ENCODE measurements at places on chromosomes 1 and 21.
A peak's percentile ranks its signal among the peaks of the same experiment; 100 is the strongest.

GRCh38 chr1:27574871-27575831, 28.8 kb downstream of the AHDC1 start:
- no peak for DNase-seq

DNA sequence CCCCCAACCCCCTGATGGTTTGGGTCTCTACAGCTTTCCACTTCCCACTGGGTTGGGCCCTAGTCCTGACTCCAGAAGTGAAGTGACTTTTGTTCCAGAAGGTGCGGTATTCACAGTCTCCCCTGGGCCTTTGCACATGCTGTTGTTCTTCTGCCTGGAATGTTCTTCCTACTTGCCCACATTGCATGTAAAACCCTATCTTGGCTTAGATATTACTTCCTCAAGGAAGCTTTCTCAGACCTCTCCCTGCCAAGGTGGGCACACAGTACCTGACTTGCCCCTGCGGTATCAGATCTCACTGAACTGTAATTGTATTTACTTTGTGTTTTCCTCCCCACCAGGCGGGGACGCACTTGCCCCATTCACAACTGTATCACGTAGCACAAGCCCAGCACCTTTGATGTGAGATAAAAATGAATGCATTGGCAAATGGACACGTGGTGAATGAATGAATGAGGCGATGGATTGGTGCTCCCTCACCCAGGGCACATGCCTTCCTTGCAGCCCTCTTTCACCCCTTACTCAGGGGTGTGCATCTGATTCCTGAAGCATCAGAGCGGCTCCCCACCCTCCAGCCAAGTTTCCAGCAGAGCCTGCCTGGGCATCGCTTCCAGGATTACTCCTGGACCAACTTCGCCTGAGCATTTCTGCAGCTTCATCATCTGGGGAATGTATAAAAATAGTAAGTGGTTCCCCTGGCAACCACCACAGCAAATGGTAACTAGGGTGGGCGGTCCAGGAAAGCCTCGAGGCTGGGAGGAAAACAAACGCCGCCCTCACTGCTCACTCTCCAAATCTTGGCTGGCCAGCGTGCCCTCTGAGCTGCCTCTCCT, 19.8 kb downstream of the NENF start:
- DNase-seq, result no peak

DNA sequence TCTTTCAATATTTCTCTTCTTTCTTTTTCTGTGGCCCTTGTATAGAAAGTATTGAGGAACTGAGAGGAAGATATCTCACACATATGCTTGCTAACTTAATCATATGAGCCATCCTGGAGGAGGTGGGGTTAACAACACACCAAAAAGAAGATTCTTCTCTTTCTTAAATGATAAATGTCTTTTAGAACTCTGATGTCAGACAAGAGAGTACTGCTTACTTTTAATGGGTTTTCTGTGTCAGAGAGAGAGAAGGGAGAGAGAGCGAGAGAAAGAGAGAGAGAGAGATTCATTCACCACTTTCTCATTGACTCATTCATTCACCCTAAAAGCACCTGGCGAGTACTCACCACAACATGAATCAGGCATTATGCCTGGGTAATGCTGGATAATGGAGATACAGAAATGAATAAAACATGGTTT, 250.3 kb upstream of the SGIP1 start:
- no peak for DNase-seq

DNA sequence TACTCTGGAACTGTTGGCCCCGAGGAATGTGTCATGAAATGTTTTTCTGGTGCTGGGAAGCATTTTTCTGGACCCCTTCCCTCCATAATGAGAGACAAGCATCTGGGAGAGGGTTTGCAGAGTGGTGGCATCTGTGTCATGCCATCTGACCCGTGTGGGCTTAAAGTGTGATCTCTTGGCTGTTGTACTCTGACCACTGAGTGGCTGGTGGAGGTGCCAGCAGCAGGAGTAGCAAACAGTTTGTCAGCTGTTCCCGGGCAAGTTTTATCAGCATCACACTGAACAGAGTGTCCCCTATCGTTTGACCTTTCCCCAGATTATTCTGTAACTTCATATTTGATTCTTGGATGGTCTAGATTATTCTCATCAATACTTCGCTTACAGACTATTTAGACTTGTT, 150.1 kb downstream of the HHAT start:
- no peak for DNase-seq

DNA sequence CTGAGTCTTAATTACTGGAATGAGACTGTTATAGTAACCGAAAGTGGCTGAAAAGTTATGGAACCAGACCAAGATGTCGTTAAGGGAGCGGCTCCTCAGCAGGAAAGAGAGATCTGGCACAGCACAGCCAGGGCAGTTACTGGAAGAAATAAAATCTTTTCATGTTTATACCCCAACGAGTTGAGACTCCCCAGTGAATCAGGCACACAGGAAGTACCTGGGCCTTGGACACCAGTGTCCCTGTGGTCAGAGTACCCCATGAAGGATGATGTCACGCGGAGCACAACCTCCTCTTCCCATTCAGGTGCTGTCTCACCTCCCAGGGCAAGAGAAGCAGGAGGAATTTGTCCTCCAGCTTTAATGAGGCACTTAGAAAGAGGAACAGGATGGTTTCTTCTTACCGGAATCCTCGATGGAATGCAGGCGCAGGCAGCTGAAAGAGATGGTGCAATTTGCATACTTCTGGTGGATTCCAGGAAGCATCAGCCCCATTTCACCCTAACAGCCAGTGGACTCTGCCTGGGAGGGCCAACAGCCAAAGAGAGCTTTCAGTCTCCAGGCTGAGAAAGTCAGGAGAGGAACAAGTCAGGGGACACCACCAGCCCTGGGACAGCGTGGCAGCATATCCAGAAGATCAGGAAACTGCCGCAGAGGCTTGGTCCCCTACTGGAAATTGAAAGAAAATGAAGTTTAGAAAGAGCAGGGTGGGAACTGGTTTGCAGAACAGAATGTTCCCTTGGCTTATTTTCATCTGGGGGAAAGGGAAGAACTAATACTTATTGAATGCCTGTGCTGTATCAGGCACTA, 35.9 kb upstream of the CTTNBP2NL start:
- no peak for DNase-seq

DNA sequence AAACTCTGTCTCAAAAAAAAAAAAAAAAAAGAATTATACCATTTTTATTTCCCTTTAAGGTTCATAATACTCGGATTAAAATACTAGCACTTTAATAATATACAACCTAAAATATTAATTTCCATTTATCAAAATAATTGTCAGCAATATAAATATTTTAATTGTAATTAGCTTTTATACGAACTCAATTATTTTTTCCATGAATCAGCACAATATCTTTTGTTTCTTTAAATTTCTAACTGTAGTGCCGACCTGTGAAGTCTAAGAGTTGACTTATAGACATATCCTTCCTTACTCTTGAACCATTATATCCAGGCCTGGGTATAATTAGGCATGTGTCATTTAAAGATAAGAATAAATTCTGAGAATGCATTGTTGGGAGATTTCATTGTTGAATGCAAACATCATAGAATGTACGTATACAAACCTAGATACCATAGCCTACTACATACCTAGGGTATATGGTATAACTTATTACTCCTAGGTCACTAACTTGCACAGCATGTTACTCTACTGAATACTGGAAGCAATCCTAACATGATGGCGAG, 996.7 kb upstream of the TMPRSS15 start:
- DNase-seq, result no peak

DNA sequence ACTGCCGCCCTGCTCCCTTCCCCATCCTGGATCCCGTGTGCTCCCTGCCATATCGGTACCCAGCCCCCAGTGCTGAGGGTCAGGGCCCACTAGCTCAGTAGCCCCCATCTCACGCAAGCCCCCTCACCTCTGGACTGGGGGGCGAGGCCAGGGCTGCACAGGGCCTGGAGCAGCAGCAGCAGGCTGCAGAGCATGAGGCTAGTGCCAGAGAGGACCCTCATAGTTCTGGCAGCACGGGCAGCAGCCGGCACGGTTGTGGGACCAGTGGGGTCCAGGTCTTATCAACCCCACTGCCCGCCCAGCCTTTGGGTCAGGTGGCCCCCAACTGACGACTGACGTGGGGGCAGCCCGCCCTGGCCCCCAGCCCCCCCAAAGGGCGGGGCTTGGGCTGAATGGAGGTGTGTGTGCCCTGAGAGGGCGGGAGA, at the start of gene MATN1:
TSS of gene MATN1 (minus strand) at position 255 of the 425 bp plus-strand sequence. CDS start at position 221, 34 bp downstream.
- no peak for DNase-seq

DNA sequence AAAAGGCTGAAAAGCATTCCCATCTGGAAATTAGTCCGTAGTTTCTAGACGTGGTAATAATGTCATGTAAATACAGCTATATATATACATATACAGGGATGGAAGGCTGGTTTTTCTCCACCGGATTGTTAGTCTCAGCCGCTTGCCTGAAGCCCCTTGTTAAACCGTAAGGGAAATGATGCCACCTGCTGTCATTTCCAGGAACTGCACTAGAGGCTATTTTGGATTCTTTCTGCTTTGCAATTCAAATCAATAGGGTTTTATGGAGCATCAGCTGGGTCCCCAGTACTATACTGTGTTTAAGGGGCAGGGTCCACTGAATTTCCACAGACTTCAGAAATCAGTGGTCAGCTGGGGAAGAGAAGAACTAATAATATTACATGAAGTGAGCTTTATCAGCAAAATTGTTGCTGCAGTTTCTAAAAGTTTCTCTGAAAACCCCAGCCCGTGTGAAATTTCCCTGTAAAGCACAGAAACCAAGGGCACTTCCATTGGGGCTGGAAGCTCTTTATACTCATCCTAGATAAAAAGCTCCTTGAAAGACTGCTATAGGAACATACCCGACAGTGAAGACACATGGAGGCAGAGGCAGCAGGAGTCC, 33.8 kb upstream of the MPZL1 start:
- DNase-seq, result peak; percentile 45

GRCh38 chr1:117754061-117754969, 148.5 kb downstream of the TENT5C start:
- DNase-seq, result peak; percentile 49

GRCh38 chr1:94955767-94956632, 29.1 kb upstream of the CNN3 start:
- DNase-seq, result no peak

- DNase-seq, result no peak
Observed at GRCh38 chr1:116532671-116533428, 38.0 kb downstream of the CD58 start.

GRCh38 chr1:158613764-158614163, 8.7 kb downstream of the OR10Z1 start:
- no peak for DNase-seq

GRCh38 chr1:181061891-181062835, 26.3 kb upstream of the IER5 start:
- DNase-seq, result no peak

- no peak for DNase-seq
Observed at GRCh38 chr1:217372049-217372970, 258.6 kb downstream of the GPATCH2 start.

DNA sequence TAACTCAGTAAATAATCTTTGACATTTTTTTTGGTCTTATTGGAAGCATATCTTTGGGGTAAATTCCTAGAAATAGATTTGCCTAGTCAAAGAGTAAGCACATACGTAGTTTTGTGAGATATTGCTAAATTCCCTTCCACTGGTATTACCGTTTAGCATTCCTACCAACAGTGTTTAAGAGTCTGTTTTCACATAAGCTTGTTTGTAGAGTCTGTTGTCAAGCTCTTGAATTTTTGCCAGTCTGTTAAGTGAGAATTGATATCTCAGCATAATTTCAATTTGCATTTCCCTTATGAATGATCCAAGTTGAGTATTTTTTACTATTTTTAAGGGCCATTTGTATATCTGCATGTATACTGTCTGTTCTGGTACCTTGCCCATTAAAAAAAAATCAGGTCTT, 37.0 kb upstream of the MPC2 start:
- DNase-seq, result no peak

DNA sequence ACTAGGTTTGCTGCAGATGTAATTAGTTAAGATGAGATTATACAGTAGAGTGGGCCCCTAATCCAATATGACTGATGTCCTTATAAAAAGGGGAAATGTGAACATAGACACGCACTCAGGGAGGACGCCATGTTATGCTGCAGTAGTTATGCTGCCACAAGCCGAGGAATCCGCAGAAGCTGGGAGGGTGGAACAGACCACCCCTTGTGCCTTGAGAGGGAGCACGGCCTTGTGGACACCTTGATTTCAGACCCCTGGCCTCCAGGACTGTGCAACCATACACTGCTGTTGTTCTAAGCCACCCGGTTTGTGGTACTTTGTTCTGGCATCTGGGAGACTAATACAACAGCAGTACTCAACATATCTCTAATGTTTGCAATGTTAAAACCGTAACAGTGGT, 57.9 kb upstream of the HIVEP3 start:
- DNase-seq, result no peak

DNA sequence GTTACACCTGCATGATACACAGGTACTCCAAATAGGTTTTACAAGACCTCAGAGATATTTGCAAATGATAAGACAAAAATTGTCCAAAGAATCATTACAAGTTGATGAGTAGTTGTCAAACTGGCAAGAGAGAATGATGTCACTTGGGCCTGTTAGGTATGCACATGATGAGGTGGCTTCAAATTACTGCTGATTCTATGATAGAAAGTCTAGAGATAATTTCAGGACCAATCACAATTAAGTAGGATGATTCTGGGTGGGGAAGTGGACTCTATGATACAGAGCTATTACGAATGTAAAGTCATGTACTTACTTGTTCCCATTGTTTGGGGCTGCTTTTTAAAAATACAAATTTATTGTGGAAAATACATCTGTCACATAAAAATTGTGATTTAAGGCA, 5.2 kb upstream of the SPRR1B start:
- no peak for DNase-seq

GRCh38 chr21:27425574-27425973, 458.7 kb upstream of the ADAMTS5 start:
- DNase-seq, result no peak

DNA sequence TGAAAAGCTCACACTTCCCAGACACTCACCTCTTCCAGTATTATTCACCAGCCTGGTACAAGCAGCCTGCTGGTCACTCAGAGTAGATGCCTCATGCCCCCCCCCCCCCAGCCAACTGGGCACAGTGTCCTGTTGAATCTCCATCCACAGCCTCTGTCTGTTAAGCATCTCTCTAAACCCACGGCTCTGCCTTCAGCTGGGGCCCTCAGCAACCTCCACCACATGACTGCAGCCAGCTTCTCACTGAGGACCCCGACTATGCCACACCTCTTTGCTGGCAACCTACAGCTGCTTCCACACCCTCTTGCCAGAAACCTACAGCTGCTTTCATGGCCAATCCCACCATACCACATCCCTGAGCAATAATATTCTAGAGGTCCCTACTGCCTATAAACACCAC, 113.1 kb downstream of the RHOU start:
- DNase-seq, result no peak

All from cerebellar nuclear complex (tissue), 1 donor.